ELF-1 (cell line): ENCODE measurements at places on chromosomes 4 and X.

DNA sequence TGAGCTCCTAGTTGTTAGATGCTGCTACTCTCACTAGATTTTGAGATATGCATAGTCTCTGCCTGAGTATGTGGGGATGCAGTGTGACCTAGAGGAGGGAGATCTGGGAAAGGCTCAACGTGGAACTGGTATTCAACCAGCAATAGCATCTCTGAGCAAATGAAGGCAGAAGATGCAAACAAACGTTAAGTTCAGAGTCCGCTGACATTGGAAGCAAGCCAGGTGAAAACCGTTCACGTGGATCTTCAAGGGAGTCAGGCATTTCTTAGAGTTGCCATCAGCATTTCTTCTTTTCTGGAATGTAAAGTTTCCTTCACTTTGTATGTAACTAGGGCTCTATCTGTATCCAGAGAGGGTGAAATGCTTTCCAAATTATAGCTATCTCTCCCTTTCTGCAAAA is 59.9 kb downstream of the C4orf51 start:
- DNase-seq = no peak

DNA sequence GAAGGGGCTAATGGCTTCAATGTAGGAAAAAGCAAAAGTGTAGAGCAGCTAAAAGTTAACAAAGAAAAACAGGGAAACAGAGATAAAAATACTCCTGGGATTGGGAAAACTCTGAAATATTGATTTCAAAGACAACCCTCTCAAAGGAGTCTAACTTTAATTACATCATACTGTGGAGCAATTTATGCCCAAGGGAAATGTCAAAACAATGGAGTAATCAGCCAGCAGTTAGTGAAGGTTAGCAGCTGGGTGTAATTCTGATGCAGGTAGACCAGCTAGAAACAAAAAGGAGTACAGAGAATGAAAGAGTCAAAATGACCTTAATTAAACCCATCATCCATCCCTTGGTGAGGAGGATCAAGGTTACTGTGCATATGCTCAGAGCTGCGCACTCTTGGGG is 169.0 kb downstream of the ADAM29 start:
- no peak for DNase-seq

GRCh38 chr4:143374771-143375170 is 38.1 kb downstream of the GAB1 start:
- DNase-seq = peak; percentile 59

DNA sequence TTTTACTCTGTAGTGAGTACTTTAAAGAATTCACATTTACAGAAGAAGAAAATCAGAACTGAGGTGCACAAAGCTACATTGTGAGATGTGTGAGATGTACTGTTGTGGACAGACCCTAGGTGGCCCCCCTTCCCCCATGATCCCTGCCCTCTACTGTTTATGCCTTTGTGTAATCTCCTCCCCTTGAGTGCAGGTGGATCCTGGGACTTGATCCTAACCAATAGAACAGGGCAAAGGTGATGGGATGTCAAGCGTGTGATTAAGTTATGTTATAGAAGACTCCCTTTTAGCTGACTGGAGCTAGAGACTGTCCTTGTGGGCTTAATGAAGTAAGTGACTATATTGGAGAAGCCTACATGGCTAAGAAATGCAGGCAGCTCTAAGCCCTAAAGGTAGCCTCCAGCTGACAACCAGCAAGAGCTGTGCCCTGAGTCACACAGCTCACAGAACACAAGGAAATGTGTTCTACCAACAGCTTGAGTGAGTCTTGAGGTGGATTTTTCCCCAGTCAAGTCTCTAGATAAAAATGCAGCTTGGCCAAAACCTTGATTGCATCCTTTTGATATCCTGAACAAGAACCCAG is 225.2 kb upstream of the LEF1 start:
- no peak for DNase-seq

DNA sequence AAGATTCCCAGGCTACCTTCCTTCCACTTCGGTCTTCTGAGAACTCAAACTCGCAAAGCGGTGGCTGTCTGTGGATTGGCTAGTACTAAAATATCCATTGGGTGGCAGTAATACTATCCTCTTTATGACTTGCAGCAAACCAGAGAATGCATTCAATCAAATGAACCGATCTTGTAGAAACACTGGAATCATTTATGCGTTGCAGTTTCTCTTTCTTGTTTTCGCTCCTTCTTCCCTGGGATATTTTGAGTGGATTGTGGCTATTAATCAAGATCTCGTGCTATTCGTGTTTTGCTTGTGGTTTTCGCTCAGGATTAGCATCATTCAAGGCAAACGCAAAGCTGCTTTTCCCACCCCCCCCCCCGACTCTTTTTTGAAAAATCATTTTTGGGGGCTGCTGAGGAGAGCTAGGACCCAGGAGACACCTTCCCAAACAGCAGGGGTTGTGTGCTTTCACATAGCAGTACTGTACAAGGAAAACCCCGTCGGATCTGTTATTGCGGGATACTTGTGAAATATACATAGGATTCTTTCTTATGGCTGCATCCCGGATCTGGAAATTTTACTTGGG is at the start of gene IL1RAPL1:
Gene IL1RAPL1 (plus strand): TSS at position 466 of the 571 bp plus-strand sequence.
- peak; percentile 33 for DNase-seq

- no peak for DNase-seq
These were observed 27.6 kb downstream of the CLCN4 start for GRCh38 chrX:10184411-10184810.

GRCh38 chr4:10345381-10345784 is 111.8 kb downstream of the ZNF518B start:
- DNase-seq = no peak

DNA sequence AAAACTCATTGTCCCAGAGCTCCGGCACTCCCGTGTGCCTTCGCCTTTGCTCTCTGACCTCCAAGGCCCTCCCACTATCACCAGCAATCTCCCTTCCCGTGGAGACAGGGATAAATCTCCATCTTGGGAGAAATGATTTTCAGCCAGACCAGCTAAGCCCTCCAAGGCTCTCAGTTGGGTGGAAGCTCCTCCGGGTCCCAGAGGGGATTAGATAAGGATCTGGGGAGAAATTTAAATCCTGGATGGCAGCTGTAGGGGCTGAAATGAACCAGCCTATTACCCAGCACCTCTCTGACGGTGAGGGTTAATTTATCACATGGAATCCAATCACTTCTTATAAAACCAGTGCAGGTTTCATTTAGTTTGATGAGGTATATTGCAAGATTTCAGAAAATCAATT is 366.2 kb downstream of the FBXW7 start:
- DNase-seq = no peak

- DNase-seq = no peak
These were observed 630.4 kb upstream of the FTHL17 start for GRCh38 chrX:31702222-31702621.

DNA sequence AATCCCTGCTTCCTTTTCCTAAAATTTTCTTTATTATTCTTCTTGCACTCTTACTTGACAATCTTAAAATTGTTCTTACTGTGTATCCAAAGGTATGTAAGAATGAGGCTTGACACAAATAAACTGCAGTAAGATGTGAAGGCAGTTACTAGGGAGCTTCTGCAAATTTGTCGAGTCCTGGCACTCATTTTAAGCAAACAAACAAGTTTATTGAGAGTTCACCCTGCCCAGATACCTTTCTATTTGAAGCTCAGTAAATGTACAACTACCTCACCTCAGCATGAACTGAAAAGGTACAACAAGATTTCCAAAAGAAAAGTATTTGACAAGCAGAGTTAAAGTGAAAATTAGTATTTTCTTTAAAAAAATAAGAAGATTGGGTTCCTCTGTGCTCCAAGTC is 13.3 kb upstream of the SYTL4 start:
- no peak for DNase-seq

- no peak for DNase-seq
These were observed 308.2 kb upstream of the ADGRL3 start for GRCh38 chr4:60891947-60892346.
